ENCODE measurements at places on chromosomes 13 and 19.

- DNase-seq: peak; percentile 2
These were observed 17.6 kb downstream of the ZNF420 start for GRCh38 chr19:37095859-37096258.

DNA sequence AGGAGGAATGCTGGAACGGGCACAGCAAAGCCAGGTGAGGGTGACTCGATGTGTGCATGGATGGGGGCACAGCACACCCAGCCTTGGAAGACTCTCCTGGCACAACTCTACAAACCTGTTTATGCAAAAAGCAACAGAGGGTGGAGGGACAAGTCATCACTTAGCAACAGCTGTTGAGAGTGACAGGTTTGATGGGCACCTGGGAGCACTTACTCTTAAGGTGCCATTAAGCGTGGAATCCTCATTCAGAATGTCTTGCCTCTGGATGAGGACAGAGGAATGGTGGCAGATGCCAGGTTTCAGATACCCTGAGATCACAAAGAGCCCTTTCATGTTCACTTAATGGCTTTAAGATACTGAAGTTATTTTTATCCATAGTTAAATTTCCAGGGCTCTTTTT is 97.0 kb downstream of the DCT start:
- no peak for DNase-seq

- DNase-seq: no peak
These were observed 12.9 kb downstream of the TUBGCP3 start for GRCh38 chr13:112574834-112575613.

- no peak for DNase-seq
These were observed 48.5 kb downstream of the GAS6 start for GRCh38 chr13:113815151-113816058.

- no peak for DNase-seq
These were observed 2.2 kb downstream of the ZNF175 start for GRCh38 chr19:51573331-51573730.

DNA sequence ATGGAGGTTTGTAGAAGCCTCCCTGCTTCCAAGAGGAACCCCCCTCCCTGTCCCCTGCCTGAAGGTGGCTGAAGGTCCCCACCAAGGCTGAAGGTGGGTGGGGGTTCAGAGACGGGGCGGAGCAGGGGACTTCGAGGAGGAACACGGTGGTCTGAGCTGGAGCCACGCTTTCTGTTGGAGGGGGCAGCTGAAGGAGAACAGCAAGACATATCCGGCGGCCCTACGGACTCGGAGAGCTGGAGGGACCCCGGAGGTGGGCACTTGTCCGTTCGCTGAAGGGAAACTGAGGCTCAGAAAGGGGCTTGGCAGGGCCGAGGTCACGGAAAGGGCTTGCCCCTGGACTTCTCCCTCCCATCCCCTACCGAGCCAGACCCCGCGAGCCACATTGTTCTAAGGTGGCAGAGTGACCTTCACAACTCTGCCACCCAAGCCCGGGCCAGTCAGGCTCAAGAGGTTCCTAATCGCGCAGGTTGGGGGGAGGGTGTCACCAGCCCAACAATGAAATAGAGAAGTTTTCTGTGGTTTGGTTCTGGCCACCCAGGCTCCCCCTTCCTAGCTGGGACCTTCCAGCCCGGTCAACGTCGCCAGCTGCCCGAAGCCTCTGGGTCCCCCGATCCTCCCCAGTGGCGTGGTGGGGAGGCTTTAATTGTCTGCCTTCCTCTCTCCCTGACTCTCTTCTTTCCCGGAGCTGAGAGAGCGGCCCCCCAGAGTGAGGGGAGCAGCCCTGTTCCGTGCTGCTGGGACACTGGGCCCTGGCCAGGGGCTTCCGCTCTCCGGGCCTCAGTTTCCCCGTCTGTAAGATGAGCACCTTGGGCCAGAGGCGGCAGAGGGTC is 15.5 kb upstream of the KCNN1 start:
- DNase-seq: no peak

DNA sequence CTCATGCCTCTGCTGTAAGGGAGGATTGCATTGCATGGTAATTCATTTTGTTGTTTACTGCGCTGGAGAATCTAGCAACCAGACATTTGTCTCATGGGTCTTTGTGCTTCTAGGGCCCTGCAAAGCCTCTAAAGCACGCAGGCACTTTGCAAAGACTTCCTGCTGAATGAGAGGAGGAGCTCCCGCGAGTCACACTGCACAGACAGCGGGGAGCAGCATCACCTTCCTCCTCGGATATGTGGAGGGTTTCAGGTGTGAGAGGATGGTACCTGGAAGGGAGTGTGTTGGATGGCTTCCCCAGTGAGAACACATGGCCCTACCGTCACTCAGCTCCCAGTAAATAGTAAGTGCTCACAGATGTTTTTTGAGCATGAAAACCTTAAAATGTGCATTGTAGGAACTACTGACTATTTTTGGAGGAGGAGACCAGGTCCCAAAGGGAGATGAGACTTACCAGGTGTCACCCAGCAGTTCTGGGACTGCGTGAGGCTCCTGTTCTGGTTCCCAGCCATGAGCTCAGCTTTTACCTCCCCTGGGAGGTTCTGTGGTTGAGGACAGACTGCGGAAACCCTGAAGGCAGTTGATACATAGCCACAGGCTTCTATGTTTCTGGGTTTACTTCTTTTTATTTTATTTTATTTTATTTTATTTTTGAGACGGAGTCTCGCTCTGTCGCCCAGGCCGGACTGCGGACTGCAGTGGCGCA is 278.0 kb downstream of the FGF9 start:
- no peak for DNase-seq

DNA sequence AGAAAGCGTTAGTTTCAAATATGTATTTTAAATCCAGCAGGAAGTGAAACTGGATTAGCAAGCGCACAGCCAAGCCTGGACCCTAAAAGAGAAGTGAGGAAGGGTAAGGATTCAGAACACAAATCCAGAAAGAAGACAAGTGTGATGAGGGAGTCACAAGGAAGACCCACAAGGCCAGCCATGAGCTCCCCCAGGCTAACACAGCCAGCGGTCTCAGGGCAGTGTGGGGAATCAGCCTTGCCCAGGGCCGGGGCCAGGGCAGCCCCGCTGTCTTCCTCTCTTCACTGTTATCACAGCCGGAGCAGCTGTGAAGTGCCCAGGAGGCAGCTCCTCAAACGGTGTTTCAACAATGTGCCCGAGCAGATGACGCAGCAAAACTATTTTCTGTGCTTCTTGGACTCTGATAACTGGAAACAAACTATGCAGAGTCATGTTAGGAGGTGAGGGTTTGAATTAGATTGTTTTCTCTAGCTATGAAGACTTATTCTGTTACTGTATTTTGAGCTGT is 12.2 kb upstream of the CDC16 start:
- no peak for DNase-seq

DNA sequence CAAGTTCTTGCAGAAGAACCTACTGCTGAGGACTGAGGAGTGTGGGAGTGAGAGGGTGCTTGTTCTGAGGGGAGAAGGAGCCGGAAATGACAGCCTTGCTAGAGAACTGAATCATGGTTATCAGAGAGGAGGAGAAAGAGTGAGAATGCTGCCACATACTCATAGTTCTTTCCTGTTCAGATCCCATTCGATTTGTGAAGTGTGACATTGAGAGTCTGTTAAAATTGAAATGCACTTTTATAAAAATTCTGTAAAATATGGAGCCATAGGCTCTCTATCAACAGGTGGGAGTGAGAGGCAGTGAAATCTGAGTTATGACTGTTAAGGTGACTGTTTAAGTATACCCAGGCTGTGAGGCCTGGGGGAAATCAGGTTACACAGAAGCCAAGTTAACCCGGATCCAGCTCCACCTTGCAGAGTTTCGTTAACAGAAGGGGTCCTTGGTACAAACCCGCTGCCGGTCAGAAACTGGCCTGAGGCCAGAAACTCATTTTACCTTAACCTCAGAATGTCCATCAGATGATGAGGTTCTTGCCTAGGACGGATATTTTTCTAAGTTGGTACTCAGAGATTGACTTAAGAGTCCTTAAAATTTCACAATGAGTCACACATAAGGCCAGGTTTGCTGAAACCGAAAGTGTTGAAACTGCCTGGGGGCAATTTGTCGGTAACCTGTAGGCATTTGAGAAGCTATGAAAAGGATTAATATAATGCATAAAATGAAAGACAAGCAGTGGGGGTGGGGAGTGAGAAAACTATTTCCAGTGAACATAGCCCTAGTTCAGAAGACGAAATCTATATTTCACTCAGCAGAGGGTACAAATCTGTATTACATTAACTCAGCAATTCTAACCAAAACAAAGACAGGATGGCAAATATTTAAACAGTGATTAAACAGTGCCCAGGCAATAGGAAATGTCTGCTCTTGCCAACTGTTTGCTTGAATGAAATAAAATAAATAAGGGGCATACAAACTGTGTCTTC is 350.5 kb downstream of the KCNRG start:
- DNase-seq: no peak

DNA sequence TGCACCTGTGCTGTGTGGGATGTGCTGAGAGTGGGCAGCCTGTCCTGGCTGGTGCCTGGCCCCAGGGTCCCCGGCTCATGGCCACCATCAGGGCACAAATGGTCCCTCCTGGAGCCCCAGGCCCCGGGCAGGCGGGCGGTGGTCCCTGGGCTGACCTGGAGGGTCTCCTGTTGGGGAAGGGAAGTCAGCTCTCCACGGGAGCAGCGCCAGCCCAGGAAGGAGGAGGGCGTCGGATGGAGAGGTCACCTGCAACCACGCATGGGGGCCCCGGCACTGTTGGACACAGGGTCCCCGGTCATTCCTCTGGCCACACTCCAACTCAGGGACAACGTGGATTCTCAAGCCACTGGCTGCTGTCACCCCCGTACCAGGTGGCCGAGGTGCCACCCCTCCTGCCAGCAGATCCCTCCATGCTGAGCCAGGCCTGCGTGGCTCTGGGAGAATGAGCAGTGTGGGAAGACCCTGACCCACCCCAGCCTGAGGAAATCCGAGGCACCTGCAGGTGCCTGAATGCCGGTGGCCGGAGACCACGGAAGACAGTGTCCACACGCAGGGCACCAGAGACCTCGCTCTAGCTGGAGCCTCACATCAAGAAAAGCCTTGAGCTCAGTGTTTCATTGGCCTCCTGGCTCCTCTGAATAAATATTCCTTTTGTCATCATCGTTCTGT is 13.5 kb downstream of the LMNB2 start:
- no peak for DNase-seq

- no peak for DNase-seq
These were observed 23.7 kb upstream of the TNFSF14 start for GRCh38 chr19:6693681-6694080.

- DNase-seq: peak; percentile 79
These were observed 3.0 kb downstream of the SLC15A1 start for GRCh38 chr13:98749501-98749900.

DNA sequence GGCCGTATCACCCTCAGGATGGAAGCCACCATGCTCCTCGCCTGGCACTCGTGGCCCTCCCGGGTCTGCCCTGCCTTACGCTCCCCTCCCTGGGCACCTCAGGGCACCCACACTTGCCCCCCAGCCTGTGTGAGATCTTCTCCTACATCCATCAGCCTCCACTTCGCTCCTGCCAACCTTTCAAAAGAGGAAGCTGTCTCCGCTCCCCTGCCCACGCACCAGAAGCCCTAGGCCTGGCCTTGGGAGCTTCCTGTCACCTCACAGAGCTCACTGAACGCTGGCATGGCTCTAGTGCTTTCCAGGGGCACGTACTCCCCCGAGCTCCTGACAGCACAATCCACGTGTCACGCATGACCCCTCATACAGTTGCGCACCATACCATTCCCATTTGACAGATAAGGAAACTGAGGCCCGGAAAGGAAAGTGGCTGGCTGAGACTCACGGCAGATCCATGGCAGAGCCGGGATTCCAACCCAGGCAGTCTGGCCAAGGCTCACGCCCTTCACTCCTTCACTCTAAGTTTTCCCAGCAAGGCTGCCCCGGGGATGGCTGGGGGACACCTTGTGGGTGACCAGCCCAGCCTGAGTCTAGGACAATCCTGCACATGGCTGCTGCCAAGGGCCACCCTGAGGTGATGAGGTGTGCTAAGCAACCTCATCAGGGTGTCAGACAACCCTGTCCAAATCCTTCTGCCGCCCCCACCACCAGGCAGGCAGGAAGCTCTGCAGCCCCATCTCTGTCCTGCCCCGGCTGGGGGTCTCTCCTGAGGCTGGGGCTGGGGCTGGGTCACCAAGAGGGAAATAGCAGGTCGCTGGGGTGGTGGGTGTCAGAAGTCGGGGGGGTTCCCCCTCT is 19.3 kb downstream of the PPP1R12C start:
- no peak for DNase-seq

DNA sequence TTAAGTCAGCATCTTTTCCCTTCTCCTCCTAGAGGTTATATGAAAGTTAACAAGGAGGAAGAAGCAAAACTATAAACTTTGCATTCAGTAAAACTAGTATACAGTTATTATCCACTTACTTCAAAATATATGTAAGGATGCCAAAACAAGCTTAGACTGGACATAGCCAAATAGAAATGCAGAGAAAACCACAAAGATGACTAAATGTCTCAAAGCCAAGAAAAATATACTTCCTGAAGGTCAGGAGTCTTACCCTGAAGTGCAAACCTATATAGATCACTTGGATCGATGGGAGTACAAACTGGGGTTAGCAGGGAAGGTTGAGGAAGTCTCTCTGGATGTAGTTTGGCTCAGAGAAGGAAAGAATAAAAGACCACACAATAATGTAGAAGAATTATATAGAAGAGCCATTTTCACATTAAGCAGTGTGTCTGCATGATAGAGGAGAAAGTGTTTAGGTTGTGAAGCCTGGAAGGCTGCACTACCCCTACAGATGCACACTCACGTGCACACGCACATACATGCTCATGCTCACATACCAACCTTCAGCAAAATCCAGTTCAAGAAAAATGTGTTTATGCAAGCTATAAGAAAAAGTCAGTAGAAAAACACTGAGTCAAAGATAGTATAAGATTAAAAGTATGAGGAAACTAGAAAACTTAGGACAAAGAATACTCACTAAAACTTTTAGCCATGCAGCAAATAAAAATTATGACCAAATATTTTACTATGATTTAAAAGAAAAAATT is 112.1 kb upstream of the RXFP2 start:
- DNase-seq: peak; percentile 56

DNA sequence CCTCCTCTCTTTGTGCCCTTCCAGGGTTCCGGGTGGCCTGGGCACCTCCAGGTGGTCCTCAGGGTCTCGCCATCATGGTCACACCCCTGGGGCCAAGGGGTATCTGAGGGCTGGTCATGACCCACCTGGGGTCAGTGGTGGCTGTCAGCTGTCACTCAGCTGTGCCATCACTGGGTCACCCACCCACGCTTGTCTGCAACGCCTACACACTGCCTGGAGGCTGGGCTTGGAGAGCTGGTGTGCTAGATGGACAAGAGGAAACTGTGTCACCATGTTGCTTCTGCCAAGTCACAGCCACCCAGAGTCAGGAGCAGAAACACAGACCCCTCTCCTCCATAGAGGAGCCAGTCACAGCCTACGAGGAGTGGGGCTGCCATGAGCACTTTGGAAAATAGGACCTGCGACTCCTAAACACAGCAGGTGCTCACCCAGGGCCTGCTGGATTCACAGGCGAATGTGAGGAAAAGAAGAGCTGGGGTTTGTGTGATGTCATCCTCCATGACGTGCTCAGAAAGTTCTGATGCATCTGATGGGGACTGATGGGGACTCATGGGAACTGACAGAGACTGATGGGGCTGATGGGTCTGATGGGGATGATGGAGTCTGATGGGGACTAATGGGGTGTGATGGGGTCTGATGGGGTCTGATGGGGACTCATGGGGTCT is 10.7 kb upstream of the GRTP1 start:
- no peak for DNase-seq

GRCh38 chr13:107554460-107554859 is 660.9 kb downstream of the LIG4 start:
- no peak for DNase-seq
